Hematopoietic multipotent progenitor cell treated with erythropoietin and hydrocortisone succinate and interleukin-3 and kit ligand, for 17 days (in vitro differentiated cells): ENCODE measurements at places on chromosomes 1 and 21.

- no peak for DNase-seq
These were observed 120.4 kb upstream of the FGGY start for GRCh38 chr1:59176471-59176870.

GRCh38 chr1:27380224-27380623 lies 2.9 kb downstream of the CD164L2 start:
- DNase-seq, result no peak

DNA sequence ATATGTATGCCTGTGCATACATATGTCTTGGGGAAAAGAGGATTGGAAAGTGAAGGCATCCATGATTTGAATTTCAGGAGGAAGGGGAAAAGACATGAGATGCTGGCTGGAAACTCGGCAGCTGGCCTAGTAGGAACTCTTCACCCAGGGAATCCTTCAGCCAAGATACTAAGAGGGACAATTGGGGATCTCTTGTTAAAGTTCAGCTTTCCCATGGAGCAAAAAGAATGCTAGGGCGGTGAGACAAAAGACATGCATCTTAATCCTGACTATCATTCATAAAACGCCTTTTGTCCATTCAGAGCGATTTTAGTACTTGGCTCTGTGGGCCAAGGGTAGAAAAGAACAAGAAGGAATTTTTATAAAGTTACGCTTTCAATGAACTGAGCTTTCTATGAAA lies 20.5 kb downstream of the PDPN start:
- no peak for DNase-seq

- DNase-seq, result no peak
These were observed 14.2 kb downstream of the MTOR start for GRCh38 chr1:11248169-11248568.

GRCh38 chr21:28496517-28496916 lies 496.2 kb downstream of the LTN1 start:
- no peak for DNase-seq

DNA sequence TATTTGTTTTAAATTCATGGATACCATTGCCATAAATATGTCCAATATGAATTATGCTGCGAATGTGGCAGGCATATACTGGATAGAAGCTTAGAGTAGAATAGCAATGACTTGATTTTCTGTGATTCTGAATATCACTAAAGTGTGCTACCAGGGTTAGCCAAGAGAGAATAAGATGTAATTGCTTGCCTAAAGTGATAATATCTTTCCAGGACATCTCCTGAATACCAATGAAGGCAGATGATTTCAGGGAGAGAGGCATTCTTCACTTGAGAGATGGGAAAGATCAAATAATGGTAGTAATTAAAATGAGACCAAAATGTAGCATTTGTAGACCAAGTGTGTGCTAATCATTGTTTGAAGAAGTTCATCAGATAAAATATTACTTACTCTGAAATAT lies 53.4 kb upstream of the KIAA1614 start:
- DNase-seq, result no peak

DNA sequence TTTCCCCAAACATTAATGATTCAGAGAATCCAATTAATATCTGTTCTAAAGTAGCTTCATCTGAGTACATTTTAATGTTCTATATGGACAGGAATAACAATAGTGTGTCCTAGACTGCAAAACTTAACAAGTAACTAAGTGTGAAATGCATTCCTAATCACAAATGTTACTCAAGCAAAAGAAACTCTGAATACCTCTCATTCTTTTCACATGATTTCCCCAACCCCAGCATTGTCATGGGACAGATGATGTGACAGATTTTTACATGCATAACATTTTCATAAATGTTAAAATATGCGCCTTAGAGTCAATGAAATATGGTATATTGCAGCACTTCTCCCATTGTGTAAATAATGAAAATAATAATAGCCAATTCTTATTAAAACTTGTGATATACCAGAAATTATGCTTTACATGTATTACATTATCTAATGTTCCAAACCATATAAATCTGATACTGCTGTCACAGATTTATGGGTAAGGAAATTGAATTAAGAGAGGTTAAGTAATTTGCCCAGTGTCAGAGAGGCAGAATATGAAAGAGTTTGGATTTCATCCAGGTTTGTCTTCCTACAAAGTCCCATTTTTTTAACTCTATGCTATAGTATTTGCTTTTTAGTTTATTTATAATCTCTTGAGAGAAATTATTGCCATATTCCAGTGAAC lies 269.4 kb downstream of the LRRC7 start:
- no peak for DNase-seq
